ENCODE measurements at places on chromosomes 12 and 14.

- DNase-seq = no peak
Measured at GRCh38 chr12:40107803-40108620, 2.1 kb upstream of the SLC2A13 start.

GRCh38 chr14:58792416-58792815 lies 154.7 kb downstream of the DACT1 start:
- DNase-seq = no peak

DNA sequence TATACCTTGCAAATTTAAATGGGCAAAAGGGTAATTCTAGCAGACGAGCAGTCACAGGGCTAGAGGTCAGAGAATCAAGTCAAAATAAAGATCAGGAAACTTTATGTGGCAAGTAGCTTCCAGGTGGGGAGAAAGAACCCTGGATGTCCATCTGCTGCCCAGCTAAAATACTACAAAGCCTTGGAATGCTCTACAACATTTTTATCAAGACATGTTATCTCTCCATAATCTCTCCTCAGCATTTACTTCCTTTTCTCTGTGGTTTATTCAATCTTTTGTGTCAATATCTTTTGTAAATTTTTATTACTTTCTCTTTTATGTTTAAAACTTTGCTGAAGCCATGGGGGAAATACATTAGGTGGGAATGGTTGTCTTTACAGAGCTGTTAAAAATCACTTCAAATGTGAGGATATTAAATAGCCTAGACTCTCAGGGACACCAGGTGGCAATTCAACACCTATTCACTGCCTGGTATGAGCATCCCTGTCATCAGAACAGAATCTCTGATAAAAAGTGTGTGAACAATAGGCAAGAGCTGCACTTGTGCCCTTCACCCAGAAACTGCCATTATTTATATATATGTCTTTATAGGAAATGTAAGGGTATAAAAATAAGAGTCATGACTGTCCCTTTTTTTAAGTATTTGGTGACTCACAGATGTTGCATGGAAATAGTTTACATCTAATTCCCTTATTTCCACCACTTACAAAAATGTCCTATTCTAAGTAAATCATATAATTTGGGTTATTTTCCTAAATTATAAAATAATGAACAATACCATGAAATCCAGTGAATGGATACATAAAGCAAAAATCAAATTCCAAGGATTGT lies 152.9 kb downstream of the EPS8 start:
- no peak for DNase-seq

GRCh38 chr12:89453121-89453978 lies 71.2 kb downstream of the GALNT4 start:
- DNase-seq = no peak

DNA sequence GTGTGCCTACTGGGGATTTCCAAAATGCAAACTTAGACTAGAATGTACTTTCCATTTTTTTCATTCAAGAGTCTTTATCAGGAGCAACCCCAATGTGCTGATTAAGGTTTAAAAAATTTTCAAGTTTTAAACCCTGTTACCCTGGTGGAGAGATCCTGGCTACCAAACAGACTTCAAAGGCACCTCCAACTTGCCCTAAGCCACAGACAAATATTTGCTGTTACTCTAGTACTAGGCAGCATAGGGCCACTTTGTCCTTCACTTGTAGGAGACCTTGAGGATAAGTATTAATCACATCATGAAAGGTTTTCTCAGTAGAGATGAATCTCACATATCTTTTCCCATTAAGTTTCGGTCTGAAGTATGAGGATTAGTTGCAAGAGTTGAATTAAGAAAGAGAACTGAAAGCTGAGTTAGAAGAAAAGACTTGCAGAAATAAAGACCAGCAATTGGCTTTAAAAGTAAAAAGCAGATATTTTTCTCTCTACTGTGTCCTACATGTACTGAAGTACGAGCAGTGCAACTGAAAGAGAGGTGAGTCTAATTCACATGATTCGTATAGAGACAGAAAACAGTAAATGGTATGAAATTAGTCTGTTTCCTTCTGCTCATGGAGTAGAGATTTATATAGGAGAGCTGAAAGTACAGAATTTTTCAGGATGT lies 28.3 kb downstream of the NTN4 start:
- no peak for DNase-seq

DNA sequence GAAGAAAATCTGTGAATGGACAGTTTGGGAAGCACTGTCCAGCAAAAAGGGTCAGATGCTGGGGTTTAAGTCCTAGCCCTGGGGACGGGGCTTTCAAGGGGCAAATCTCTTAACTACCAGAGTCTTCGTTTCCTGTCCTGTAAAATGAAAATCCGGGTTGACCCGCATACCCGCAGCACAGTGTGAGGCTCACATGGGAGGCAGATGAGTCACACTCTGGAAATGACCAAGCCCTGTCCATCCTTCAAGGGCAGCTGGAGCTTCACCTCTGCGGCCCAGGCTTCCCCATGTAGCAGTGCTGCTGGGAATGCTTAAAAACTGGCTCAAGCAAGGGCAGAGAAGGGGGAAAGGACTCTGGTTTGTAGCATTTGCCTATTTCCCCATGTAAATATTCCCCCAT lies 19.0 kb downstream of the FAM181A start:
- no peak for DNase-seq

GRCh38 chr12:122593910-122594309 lies 66.9 kb downstream of the KNTC1 start:
- DNase-seq = no peak

Measured in NCI-H187 treated with DMSO at 0.1 percent for 48 hours (cell line).